ENCODE measurements at places on chromosomes 2 and 18. TPM values are rescaled to one million over a fixed set of nuclear protein-coding genes. Genes with fewer than 3 reads are reported as not detected.

Gene LAPTM4A
- 221 TPM for total RNA-seq

Gene SAG
- total RNA-seq: not detected

Gene TWIST2
- total RNA-seq: 14.7 TPM

Gene NXPH2
- not detected for total RNA-seq

Gene CCBE1
- total RNA-seq: 93.9 TPM

Gene INHBB
- 0.28 TPM for total RNA-seq

Gene TMEM17
- 1.3 TPM for total RNA-seq

Gene C1QL2
- not detected for total RNA-seq

Gene ADAM23
- 3.9 TPM for total RNA-seq

Gene CYP1B1
- total RNA-seq: 1.1 TPM

- peak; percentile 75 for DNase-seq
Measured at GRCh38 chr2:191571163-191571769, 106.7 kb upstream of the NABP1 start.

DNA sequence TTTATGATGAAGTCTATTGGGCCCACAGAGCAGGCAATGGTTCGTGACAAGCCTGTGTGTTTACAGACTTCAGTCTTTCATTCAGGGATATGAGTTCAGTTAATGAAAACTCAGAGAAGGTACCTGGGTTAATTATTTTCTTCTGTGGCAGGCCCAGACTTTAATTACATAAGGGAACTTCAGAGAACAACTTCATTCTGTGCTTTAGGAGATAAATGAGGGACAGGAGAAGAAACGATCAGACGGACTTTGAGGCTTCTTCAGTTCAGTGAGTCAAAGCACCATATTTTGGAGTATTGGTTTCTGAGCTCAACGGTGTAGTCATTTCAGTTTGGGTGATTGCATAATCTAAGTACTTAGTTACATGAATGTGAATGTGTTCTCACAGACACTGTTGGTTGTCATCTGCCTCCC lies 203.0 kb upstream of the KCNJ3 start:
- no peak for DNase-seq

GRCh38 chr2:37282746-37283145 lies 41.9 kb downstream of the PRKD3 start:
- DNase-seq: peak; percentile 46

DNA sequence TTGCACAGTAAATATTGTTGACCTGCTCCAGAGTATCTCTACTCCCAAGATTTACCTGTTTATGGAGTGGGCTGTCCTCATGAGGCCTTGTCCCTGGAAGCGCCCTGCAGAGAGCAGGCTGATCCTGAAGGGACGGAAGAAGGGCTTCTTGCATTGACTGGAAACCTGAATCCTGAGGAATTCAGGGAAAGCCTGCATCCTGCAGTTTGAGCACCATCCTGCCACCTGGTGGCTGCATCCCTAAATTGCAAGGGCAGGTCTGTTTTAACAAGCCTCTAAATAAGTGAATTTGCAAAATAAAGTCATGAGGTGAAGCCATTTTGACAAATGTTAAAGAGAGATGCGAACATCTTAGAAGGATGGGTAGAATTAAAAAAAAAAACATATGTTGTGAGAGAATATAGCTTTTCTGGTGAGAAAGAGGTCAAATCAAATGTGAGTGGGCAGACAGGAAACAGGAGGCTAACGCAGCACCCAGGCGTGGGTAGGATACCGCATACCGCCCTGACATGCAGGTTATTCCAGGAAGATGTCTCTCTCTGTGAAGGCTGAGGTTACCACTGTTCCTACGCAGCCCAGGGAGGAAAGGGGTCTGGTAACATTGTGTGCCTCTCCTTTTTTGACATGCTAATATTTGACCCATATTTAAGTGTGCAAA lies 754.9 kb downstream of the RNF144A start:
- DNase-seq: peak; percentile 35

DNA sequence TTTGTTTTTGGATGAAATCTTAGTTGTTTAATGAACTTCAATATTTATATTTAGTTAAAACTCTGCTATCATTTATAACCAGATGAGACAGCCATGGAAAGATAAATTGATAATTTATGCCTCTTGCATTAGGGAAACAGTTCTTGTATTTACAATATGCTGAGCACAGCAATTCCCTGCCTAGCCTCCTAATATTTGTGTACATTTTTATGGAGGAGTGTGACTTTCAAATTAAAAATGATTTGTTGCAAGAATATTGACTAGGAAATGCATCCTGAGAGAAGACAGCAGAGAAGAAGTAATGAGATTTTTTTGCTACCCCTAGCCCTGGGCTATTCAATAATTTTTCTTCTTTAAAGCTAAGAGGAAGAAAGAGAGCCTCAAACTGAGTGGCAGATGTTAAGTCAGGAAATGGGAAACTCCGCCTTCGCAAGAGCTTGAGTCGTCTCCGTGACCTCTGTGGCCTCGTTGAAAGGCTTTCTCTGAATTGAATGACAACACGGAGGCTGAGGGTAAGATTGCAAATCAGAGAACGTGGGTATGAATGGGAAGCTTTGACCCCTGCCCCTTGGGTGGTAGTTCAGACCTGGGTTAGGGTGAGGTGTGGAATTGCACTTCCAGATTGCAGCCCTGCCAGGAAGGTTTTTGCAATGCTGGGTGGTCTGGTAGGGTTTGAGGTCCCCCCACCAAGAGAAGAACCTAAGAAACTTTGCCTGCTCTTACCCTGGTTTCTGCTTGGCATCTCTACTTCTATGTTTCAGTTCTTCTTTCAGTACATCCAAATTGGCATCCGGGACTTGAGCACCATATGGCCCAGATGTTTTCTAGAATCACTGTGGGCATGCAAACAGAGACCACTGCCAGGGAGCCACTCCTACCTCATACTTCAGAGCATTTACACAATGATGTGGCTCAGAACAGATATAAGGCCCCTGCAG lies 210.3 kb upstream of the RBMS1 start:
- DNase-seq: no peak

- no peak for DNase-seq
Measured at GRCh38 chr2:126911111-126911796, 12.6 kb downstream of the TEX51 start.

DNA sequence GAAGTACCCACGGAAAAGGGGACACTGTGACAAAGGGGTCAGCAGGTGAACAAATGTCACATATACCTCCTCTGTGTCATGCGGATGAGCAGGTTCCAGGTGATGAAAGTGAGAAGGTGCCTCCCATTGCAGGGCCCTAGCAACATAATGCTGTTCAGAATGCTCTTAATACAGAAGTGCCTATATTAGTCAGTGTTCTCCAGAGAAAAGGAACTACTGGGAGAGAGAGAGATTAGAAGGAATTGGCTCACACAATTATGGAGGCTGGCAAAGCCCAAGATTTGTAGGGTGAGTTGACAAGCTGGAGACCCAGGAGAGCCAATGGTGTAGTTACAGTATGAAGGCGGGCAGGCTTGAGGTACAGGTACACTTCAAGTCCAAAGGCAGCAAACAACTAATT lies 98.1 kb upstream of the CDC42EP3 start:
- DNase-seq: no peak

GRCh38 chr2:237692601-237693290 lies 65.4 kb downstream of the LRRFIP1 start:
- no peak for DNase-seq

GRCh38 chr2:27071990-27072830 lies 756 bp upstream of the OST4 start:
- peak; percentile 70 for DNase-seq

DNA sequence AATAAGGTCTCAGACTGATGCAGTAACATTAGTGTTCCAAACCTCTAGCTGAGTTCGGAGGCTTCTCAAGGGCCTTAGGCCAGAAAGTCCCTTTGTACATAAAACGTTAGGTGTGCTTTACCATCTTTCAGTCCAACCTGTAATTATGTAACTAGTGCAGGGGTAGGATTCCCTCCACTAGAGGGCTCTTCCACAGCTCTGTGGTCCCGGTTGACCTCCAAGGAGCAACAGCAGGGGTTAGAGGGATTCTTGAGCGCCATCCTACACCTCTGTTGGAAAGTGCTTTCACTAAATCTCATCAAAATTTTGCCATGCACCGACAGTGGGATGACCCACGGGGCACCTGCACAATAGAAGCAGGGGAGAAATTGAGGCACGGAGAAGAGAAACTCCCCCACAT lies 155.8 kb upstream of the LRP1B start:
- no peak for DNase-seq

GRCh38 chr2:222398446-222398885 lies 25.9 kb upstream of the SGPP2 start:
- DNase-seq: no peak

GRCh38 chr2:25490217-25490616 lies 148.5 kb upstream of the DNMT3A start:
- no peak for DNase-seq

- DNase-seq: peak; percentile 19
Measured at GRCh38 chr2:1884933-1885580, 140.7 kb upstream of the PXDN start.

- DNase-seq: no peak
Measured at GRCh38 chr2:239648607-239649006, 247.8 kb upstream of the HDAC4 start.

DNA sequence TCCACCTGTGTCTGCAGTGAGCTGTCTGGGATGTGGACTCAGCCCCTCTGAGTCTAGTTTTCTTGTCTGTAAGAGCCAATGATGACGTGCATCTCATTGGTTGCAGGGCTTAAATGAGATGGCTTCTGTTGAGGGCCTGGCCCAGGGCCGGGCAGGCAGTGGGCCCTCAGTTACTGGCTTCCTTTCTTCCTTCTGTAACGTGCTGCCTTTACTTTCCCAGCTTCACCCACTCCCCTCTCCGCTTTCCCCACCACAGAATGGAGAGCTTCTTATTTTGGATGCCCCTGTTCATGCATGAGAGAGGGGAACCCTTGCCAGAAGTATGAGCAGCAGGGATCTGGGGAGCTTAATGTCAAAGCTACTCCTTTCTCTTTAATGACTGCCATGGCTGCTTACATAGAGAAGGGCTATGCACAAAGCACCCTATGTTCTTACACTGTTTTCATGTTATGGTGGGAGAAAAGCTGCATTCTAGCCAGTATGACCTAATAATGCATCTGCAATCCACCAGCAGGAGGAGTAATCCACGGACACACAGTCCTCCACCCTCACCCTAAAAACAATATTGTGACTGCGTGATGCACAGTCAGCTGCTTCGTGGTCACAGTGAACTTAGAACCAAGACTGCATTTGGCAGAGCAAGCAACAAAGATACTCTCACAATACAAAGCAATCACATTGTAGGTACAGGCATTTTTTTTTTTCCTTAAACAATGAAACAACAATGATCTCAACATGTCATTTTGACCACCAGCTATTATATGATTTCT lies 37.2 kb downstream of the CREG2 start:
- peak; percentile 65 for DNase-seq

DNA sequence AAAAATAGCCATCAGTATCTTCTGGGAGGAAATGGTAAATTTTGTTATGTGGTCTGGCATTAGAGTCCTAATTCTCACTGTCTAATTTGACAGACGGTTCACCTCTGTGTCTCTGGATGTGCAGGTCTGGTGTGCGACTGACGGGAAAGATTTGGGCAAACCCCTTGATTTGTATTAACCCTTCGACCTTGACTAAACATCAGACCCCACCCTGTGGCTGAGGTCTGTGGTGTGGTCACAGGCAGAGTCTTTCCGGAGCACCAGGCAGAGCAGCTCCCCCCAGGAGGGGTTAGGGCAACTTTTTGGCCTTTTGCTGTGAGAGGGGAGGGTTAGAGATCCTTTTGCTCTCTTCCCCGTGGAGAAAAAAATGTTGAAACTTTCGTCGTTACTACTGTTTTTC lies 6.4 kb downstream of the TWIST2 start:
- no peak for DNase-seq

All from IMR-90 (cell line).